ENCODE measurements at places on chromosomes 4 and X. TPM values are rescaled to one million over a fixed set of nuclear protein-coding genes. Genes with fewer than 3 reads are reported as not detected.
A peak's percentile ranks its signal among the peaks of the same experiment; 100 is the strongest.

The EXOC1L gene
- not detected for total RNA-seq

The GAB3 gene
- total RNA-seq: 0.82 TPM

The CSAG2 gene
- not detected for total RNA-seq

The FGB gene
- not detected for total RNA-seq

The GUF1 gene
- 34.2 TPM for total RNA-seq

The PPP4R3C gene
- total RNA-seq: not detected

The ZRSR2 gene
- 4.5 TPM for total RNA-seq

The NMU gene
- 2.0 TPM for total RNA-seq

The SORBS2 gene
- total RNA-seq: 46.9 TPM

- no peak for DNase-seq
These were observed 602.9 kb upstream of the HTR2C start for GRCh38 chrX:113980953-113981352.

GRCh38 chr4:12360391-12360790 is 931.7 kb upstream of the HS3ST1 start:
- no peak for DNase-seq

- no peak for DNase-seq
These were observed 70.4 kb downstream of the ARAP2 start for GRCh38 chr4:36173905-36174304.

DNA sequence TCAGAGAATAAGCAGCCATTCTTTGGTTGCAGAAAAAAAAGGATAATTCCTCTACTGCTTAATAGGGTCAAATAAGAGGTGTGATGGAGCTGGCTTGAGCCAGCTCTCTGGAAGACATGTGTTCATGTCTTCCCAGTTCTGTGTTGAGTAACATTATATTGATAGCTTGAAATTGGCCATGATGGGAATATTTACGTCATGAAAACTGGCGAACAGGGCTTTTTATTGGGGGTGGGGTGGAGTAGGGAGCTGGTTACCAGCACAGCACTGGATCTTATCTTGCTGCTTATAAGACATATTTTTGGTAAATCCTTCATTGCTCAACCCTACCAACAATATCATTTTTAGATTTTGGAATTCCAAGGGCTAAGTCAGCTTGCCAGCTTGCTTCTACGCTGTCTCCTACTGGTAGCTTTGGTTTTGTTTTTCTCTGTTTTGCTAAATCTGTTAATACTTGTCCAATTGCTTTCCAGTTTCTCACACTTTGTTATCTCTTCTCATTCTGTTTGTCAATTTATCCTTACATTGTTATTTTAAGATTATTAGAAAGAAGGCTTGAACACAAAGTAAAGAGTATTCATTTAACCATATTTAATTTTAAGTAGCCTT is 25.3 kb upstream of the GBA3 start:
- DNase-seq: no peak

DNA sequence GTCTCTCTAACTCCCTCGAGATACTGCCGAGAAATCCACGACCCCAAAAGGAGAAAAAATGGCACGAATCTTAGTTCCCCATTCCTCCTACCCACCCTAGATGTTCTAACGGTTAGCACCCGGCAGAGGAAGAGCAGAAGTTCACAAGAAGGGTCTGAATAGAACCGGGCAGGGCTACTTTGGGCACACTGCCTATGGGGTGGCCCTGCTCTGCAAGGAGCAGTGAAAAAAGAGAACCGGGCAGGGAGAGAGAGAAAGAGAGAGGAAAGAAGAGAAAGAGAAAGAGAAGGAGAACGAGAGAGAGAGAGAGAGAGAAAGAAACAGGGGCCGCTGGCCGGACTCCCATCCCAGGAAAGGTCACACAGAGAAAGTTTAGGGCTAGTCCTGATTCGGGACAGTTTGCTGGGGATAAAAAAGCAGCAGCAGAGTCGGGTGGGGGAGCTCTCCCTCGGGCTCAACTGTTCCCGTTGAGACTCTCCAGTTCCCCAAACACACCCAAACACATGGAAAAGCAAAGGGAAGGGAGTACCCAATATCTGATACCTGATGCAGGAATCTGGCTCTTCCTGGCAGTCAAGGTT is 468 bp downstream of the GLA start:
- DNase-seq: no peak

DNA sequence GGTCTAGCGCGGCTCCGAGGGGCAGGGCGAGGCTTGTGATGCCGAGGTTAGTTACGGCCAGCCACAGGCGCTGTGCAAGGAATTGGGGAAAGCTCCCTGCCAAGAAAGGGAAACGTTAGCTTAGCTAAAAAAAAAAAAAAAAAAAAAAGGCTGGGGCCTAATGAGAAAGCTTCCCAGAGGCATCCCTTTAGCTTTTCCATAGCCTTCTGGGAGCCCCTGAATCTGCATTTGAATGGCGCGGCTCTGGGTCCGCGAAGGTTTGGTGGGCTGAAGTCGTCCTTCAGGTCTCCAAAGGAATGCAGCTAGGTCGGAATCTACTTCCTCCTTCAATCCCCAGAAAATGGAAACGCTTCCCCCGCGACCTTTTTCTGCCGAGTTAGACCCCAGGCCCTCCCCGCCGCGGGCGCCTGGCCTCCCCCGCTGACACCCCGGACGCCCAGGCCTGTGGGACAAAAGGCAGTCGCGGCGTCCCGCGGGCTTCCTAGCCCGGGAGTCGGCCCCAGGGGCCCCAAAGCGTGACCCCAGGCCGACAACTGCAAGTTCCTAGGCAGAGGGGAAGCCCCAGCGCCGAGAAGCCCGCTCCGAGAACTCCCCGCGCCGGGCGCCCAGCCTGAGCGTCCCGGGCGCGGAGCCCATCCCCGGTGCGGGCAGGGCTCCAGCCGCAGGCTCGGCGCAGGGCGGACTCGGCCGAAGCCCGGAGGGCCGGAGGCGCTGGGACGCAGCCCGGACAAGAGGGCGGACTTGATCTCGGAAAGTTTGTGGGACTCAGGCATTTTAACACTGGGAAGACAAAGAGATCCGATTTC is 605 bp upstream of the FAT1 start:
- peak; percentile 43 for DNase-seq

GRCh38 chr4:139015948-139016471 is 429 bp downstream of the NOCT start:
- DNase-seq: peak; percentile 35

DNA sequence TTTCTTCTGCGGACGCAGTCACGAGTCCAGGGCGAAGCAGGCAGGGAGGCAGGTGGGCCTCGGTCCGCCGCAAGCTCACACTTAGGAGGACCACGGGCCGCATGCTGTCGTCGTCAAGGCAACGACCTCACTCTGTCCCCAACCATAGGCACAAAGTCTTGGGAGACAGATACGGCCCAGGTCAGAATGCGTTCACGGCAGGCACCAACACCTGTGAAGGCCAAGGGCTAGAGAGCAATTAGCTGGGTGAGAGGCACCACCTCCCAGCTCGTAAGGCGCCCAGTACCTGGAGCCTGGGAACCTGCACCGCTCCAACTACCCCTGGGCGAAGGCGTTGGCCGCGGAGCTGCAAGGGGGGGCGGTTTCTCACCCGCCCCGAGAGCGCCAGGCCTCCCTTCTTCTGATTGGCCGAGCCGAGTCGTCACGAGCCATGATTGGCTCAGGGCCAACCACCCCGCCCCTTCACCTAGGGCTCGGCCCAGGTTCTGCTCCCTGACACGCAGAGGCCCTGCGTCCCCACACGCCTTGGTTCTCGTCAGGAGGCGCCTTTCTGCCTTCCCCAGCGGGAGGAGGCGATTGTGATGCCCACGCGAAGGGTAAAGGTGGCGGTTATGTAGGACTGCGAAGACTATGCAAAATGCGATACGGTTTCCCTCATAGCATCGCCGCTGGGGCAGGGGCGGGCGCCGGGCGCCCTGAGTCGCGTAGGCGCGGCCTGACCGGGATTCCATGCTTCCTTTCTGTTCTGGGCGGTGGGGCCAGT is at the start of gene CDKL2:
TSS of gene CDKL2 (minus strand) at position 355 of the 763 bp plus-strand sequence. CDS start 4,540 bp downstream, outside the sequence.
- peak; percentile 66 for DNase-seq

- DNase-seq: no peak
These were observed 185.7 kb downstream of the UNC5C start for GRCh38 chr4:95362906-95363558.

GRCh38 chrX:151724563-151725337 is 8.9 kb downstream of the FATE1 start:
- DNase-seq: no peak

GRCh38 chrX:17405225-17405969 is 30.4 kb downstream of the NHS start:
- no peak for DNase-seq

- DNase-seq: no peak
These were observed 45.8 kb upstream of the CLCN4 start for GRCh38 chrX:10110984-10111363.

GRCh38 chr4:253936-254756 is 51.1 kb downstream of the ZNF732 start:
- no peak for DNase-seq

GRCh38 chr4:169143335-169143734 is 127.4 kb downstream of the SH3RF1 start:
- DNase-seq: no peak

- no peak for DNase-seq
These were observed 8.3 kb downstream of the MAGEA11 start for GRCh38 chrX:149720021-149720689.

DNA sequence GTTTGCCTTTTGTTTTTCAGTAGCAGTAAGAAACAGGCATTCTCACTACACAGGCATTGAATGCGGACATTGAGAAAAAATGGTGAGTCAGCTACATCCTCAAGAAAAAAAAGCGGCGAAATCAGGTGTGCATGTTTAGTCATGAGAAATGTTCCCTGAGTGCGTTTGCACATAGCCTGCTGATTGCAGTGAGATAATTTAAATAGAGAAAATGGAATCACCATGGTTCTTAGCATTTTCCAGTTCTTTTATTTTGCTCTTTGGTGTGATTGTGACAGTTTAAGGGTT is 54.1 kb upstream of the CLDN34 start:
- DNase-seq: no peak

GRCh38 chr4:160020804-160021203 is 917.9 kb downstream of the RAPGEF2 start:
- DNase-seq: no peak

- no peak for DNase-seq
These were observed 1986.1 kb downstream of the ARAP2 start for GRCh38 chr4:34258176-34258575.

DNA sequence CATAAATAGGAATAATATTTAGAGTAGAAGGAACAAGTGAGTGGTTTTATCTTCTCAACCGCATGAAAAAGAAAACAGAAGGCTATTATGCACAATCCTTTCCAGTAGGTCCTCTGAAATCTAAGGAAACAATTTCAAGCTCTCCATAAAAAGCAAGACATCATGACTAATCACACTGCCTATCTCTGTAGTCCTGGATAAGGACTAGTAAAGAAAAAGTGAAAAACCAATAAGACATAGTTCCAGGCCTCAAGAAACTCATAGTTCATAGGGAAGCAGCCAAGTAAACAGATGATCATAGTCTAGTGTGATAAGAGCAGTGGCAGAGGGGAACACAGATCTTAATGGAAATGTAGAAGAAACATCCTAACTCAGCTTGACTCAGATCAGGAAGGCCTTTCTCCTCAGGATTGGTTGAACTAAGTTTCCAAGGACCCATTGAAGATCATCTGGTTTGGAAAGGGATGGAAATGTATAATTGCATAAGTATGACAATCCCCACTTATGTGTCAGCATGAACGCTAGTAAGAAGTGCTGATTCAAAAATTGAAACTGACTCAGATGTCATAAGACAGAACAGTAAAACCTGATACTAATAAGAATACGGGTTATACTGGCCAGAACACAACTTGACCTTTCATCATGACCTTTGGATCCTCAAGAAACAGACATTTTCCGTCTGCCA is 155.3 kb downstream of the GRIA3 start:
- DNase-seq: no peak

DNA sequence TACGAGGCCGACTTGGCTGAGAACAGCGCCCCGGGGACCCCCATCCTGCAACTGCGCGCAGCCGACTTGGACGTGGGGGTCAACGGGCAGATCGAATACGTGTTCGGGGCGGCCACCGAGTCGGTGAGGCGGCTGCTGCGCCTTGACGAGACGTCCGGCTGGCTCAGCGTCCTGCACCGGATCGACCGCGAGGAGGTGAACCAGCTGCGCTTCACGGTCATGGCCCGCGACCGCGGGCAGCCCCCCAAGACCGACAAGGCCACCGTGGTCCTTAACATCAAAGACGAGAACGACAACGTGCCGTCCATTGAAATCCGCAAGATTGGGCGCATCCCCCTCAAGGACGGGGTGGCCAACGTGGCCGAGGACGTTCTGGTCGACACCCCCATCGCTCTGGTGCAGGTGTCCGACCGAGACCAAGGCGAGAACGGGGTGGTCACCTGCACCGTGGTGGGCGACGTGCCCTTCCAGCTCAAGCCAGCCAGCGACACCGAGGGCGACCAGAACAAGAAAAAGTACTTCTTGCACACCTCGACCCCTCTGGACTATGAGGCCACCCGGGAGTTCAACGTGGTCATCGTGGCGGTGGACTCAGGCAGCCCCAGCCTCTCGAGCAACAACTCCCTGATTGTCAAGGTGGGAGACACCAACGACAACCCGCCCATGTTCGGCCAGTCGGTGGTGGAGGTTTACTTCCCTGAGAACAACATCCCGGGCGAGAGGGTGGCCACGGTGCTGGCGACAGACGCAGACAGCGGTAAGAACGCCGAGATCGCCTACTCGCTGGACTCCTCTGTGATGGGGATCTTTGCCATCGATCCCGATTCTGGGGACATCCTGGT is 2.4 kb downstream of the PCDH7 start:
- no peak for DNase-seq

- no peak for DNase-seq
These were observed 226.1 kb upstream of the KCNIP4 start for GRCh38 chr4:22174640-22175039.

- DNase-seq: no peak
These were observed 199.3 kb downstream of the GC start for GRCh38 chr4:71584585-71584984.
